ENCODE measurements at places on chromosomes 3 and 15. TPM values are rescaled to one million over a fixed set of nuclear protein-coding genes. Genes with fewer than 3 reads are reported as not detected.

Gene CTXN2
- not detected for total RNA-seq

Gene TMEM212
- total RNA-seq = 0.05 TPM

- no peak for DNase-seq
These were observed 273.8 kb upstream of the DCBLD2 start for GRCh38 chr3:99175276-99175812.

- DNase-seq = peak; percentile 41
These were observed 750 bp downstream of the SLC33A1 start for GRCh38 chr3:155853214-155854140.

Gene SLC12A1
- total RNA-seq = not detected
